Stimulated activated CD4-positive, alpha-beta T cell treated with anti-CD3 and anti-CD28 coated beads, Interleukin-4, amount 100 ng/mL, for 48 hours (primary cell): ENCODE measurements at places on chromosomes 12 and 14.

DNA sequence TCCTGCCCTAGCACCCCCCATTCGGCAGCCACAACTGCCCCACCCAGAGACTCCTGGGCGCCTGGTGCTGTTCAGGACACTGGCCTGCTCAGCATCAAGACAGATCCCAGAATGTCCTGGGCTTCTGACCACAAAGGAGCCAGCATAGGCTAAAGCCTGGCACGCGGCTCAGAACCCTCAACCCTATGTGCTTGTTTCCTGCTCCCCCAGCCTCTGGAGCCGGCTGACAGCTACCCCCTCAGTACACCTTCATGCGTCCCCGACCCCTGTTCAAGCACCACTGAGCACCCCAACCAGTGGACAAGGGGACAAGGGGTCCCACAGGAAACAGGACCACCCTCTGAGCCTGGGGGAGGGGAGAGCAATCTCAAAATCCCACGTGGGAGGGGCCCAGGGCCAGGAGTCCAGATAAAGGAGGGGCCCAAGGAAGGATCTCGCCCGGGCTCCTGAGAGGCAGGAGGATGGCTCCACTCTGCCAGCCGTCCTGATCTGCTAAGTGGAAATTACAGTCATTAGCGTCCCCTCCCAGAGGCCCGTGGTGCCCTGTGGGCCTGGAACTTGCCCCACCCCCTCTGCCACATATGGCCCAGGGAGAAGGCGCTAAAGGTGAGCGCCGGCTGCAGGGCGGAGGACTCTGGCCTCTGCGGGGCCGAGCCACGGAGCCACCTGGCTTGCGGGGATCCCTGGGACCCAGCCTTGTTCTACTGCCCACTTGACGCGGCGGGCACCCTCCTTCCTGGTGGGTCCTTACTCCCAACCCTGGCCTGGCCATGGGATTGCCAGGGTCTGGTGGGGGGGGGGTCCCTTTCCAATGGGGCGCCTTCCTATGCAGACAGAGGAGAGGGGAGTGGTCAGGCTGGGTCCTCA lies 27.2 kb upstream of the GPR132 start:
- no peak for DNase-seq

- DNase-seq: no peak
These were observed 19.1 kb downstream of the SINHCAF start for GRCh38 chr12:31306866-31307265.

- DNase-seq: no peak
These were observed 26.5 kb upstream of the RIC8B start for GRCh38 chr12:106747973-106748436.

DNA sequence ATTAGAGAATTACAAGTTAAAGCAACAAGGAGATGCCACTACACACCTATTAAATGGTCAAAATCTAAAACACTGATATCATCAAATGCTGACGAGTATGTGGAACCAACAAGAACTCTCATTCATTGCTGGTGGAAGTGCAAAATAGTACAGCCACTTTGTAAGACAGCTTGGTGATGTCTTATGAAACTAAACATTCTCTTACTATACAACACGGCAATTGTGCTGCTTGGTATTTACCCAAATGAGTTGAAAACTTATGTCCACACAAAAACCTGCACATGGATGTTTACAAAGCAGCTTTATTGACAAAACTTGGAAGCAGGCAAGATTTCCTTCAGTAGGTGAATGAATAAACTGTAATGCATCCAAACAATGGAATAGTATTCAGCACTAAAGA lies 3.2 kb downstream of the TMBIM4 start:
- DNase-seq: no peak

DNA sequence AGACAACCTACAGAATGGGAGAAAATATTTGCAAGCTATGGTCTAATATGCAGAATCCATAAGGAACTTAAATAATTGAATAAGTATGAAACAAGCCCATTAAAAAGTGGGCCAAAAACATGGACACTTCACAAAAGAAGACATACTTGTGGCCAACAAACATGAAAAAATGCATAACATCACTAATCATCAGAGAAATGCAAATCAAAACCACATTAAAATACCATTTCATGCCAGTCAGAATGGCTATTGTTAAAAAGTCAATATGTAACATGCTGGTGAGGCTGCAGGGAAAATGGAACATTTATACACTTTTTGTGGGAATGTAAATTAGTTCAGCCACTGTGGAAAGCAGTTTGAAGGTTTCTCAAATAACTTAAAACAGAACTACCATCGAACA lies 945.4 kb upstream of the FLRT2 start:
- DNase-seq: no peak

DNA sequence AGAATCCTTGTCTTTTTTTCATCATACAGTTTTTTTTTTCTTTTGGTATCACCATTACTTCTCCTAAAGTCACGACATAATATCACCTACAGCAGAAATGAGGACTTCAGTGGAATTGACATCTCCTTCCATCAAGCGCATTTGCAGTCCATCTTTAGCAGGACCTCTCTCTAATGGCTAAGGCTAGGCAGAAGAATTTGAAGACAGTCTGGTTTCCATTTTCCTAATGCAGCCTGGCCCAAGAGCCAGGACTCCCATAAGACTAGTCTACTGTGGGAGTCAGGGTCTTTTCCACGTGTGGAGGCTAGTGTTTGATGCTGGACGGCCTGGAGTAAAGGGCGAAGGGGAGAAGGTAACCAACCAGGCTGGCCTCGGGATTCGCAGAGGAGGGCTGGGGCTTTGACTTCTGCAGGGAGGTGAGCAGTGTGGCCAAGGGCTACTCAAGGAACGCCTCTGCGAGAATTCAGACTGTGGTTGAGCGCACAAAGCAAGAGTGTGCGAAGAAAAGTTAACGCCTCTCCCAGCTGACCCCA lies 769 bp upstream of the ZNF740 start:
- no peak for DNase-seq

- DNase-seq: no peak
These were observed 51.7 kb upstream of the RTL1 start for GRCh38 chr14:100955201-100955600.

DNA sequence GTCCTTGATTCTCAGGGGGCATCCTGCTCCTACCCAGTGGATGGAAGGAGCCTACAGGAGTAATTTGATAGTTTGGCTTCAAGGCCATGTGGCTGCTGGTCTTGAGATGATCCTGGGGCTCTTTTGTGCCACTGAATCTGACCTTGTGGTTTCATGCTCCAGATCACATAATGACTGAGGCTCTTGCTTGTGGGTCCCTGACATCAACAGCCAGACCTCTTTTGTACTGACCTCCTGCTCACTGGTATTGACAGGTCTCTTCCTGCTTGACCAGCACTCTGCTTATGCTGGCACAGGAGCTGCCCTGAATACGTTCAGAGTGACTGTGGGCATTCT lies 23.2 kb upstream of the JPH4 start:
- no peak for DNase-seq

DNA sequence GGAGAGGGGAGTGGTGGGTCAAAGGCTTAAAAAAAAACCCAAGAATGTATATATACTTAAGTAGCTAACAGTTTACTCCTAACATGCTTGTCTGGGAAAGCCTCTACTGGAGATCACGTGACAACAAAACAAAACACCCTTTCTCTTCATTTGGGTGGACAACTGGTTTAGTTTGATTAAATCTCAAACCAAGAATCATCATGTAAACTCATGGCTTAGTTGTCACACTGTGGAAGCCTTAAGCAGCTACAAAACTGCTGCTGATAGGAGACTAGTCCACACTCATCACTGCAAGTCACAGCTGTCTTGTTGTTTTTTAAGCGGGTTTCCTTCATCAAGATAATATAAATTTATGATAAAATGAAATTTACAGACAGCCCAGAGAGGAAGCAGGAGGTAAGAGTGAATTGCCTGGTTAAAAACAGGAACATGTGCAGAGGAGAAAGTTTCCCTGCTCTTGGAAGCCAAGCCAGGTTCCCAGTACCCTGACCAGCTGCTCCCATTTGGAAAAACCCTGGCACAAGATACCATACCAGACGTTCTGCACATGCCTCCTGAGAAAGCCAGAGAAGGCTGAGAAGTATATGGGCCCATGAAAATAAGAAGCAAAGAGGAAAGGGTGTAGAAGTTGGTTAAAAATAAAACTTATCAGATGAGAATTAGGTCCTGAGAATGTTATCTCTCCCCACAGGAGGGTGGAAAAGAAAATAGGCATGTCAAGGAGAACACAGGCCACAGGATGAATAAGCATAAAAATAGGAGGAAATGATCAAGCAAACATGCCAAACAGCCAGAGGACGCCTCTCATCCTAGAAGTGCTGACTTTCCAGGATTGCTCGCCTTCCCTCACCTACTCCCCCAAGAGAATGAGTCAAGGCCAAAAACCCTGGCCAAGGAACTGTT lies 34.0 kb downstream of the EGLN3 start:
- DNase-seq: no peak

DNA sequence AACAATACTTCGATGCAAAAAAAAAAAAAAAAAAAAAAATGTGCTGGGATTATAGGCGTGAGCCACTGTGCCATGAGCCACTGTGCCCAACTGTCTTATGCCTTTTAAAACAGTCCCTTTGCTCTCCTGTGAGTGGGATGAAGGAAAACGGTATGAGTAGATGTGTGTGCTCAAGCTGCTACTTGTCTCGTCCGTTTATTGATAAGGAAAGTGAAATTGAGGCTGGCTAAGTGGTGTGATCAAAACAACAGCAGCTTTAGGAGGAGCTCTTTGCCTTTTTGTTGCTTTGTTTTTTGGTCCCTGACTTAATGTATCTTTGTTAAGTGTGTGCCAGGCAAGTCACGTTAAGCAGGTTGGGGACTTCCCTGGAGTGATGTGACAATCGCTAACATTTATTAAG lies 275.9 kb downstream of the TMEM132C start:
- DNase-seq: no peak

GRCh38 chr12:131141514-131141913 lies 187.8 kb downstream of the ADGRD1 start:
- DNase-seq: no peak

GRCh38 chr14:53355581-53356112 lies 202.5 kb upstream of the DDHD1 start:
- no peak for DNase-seq

- no peak for DNase-seq
These were observed 10.5 kb downstream of the MTRFR start for GRCh38 chr12:123243671-123244262.

DNA sequence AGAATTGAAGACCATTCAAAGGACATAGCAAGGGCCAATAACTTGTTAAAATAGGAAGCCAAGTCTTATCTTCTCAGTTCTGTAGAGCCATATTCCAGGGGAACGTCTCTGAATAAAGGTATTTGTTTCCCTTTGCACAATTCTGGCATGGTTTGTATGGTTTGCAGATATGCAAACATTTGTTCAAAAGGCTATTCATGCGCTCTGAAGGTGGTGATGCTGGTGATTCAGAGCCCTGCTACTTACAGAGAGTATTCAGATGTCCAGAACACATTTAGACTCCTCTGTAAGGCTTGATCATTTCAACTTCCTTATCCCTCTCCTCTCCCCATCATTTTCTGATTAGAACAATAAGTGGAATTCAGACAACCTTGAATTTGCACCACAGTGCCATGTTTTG lies 35.9 kb downstream of the SLC4A8 start:
- no peak for DNase-seq

GRCh38 chr12:40253936-40254335 lies 29.1 kb downstream of the LRRK2 start:
- no peak for DNase-seq

DNA sequence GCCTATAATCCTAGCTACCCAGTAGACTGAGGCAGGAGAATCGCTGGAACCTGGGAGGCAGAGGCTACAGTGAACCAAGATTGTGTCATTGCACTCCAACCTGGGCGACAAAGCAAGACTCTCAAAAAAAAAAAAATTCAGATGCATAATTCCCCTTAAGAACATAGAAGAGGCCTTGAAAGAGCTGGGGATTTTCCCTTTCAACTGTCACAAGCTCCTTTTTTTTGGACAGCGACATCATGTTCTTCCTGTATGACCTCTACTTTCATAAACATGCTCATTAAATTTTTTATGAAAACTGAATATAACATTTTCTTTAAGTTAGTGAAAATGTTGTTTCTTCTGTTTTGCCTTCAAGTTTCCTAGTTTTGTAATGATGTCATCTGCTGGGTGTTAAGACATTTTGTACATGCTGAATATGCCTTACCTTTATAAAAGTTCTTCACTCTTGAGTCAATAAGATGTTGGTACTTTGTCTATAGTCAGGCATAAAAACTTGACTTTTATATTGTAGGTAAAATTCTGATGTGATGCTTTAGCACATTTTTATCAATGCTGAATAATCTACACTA lies 76.0 kb downstream of the PTHLH start:
- no peak for DNase-seq

GRCh38 chr12:15677228-15677627 lies 112.0 kb downstream of the EPS8 start:
- DNase-seq: no peak

DNA sequence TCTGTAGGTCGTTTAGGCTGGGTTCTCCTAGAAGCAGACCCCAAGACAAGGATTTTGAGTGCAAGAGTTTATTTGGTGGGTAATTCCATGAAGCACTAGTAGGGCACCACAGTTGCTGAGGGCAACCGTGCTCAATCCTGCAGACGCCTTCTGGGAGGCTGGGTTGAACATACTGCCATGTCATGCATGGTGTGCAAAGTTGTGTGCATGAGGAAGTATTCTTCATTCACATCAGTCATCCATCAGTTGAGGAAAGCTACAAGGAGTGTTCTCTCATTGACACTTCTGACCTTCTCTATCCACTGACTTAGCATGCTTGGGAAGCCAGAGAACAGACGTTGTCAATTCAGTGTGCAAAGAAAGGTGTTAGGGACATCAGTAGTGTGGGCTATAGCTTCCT lies 179.2 kb downstream of the PTPN11 start:
- DNase-seq: no peak

DNA sequence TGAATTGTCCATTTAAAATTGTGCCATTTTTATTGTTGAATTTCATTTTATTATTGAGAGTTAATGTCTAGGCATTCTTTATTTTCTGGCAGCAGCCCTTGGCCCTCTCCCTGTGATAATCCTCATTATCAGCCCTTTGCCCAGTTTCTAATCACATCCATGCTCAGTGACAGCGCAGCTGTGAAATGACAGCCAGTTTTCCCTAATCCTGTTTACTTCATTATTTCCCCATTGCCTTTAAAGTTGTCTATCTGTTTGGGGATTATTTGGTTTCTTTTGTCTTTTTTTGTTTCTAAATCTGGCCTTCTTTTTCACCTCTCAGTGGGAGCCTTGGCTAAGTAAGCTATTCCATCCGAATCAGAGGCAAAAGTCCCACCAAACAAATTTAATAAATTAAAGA lies 476.9 kb downstream of the SLC6A15 start:
- no peak for DNase-seq

GRCh38 chr14:64800000-64800399 lies 79.7 kb downstream of the SPTB start:
- peak; percentile 6 for DNase-seq

DNA sequence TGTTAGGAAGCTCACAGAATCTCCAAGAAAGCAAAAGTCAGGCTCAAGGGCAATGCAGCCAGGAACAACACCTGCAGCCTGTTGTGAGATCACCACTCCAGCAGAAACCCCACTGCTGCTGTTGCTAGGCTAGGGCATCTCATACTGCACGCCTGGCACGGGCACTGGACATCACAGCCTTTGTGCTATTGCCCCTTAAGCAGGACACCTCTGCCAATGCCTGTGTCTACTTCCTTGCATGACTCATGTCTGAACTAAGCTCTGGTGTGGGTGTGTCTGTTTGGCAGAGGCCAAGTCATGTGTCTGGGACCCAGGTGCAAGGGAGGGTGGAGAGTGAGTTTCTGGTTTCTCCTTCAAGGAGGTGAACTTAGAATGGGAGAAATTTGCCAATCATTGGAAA lies 10.0 kb upstream of the DDX47 start:
- peak; percentile 24 for DNase-seq
